ENCODE measurements at places on chromosomes 6 and 20.

DNA sequence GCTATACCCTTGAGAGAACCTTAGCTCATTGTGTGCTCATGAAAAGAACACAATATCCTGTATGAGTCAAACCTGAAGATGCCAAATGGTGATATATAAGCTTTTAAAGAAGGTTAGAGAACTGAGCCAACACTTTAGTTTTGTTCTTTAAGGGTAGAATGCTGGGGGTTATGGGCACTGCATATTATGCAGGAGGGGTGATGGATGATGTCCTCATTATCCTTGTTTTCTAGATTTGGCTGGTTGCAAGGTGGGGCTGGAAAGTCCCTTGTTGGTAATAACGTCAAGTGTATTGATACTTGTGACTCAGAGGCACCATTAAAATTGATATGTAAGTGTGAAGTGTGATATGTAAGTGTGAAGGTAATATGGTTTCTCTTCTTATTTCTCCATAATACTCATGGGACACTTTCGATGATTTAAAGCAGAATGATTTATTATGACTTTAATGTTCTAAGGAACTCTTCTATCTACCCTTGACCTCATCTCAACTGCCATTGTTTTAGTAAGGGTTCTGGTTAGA is 113.7 kb upstream of the DTNBP1 start:
- DNase-seq, result no peak

- no peak for DNase-seq
Observed at GRCh38 chr6:163814494-163815364, 400.2 kb downstream of the QKI start.

DNA sequence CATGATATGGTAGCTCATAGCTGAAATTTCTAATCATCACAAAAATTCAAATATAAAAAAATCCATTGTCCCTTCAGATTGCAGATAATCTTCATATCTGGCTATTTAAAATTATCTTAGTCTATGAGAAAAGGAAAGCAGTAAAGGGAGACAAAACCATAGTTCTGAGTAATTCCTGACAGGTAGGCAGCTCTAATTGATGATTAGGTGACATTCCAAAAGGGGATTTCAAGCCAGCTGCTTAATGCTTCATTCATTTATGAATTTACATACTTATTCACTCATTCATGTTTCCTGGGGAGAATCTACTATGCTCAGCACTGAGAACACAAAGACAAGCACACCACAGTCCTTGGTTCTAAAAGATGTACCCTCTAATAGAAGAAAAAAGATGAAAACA is 437.1 kb downstream of the COL12A1 start:
- no peak for DNase-seq

GRCh38 chr6:71602385-71603007 is 283.9 kb upstream of the RIMS1 start:
- DNase-seq, result no peak

DNA sequence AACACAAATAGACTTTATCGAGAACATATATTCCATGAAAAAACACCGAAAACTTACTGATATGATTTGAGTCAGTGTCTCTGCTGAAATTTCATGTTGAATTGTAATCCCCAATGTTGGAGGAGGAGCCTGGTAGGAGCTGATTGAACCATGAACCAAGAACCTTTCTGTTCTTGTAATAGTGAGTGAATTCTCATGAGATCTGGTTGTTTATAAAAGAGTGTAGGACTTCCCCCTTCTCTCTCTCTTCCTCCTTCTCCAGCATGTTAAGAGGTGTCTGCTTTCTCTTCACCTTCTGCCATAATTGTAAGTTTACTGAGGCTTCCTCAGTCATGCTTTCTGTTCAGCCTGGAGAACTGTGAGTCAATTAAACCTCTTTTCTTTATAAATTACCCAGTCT is 1289.3 kb upstream of the CITED2 start:
- DNase-seq, result no peak

GRCh38 chr6:21355638-21356037 is 237.9 kb upstream of the SOX4 start:
- DNase-seq, result no peak

- no peak for DNase-seq
Observed at GRCh38 chr6:130269969-130270635, 47.4 kb upstream of the SAMD3 start.

GRCh38 chr6:159557031-159557430 is 136.0 kb downstream of the SOD2 start:
- no peak for DNase-seq

GRCh38 chr6:131858765-131859415 is 51.1 kb downstream of the ENPP1 start:
- no peak for DNase-seq

DNA sequence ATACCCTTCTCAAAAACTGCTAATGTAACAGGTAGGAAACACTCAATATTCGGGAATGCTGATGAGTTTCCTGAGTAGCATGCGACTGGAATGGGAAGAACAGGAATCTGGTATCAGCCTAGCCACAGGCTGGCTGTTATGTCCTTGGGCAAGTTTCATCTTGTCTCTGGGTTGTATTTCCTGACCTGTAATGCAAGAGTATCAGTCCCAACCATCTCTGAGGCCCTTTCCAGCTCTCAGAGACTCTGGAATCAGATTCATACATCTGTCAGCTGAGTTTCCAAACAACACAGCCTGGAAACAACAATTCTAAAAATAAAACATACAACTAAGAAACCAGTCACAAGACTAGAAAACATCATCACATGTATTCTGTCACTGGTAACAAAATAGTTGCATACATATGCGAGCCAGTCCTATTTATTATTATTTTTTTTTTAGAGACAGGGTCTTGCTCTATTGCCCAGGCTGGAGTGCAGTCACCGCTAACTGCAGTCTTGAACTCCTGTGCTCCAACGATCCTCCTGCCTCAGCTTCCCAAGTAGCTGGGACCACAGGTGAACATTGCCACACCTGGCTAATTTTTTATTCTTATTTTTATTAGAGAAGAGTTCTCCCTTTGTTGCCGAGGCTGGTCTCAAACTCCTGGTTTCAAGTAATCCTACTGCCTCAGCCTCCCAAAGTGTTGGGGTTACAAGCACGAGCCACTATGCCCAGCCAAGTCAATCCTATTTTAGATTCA is 16.7 kb upstream of the TFAP2A start:
- DNase-seq, result no peak

GRCh38 chr6:12012038-12012557 is at the start of gene HIVEP1:
TSS of gene HIVEP1 (plus strand) at chr6:12012312. CDS start at chr6:12015629, 3,317 bp downstream.
- no peak for DNase-seq

- DNase-seq, result no peak
Observed at GRCh38 chr6:52389626-52390360, 27.8 kb downstream of the PAQR8 start.

- DNase-seq, result no peak
Observed at GRCh38 chr20:2337142-2337541, 41.3 kb downstream of the TGM3 start.

GRCh38 chr20:55488593-55488992 is 516.7 kb downstream of the CBLN4 start:
- DNase-seq, result no peak

- DNase-seq, result no peak
Observed at GRCh38 chr20:47503685-47504084, 2.0 kb downstream of the NCOA3 start.
